Activated CD8-positive, alpha-beta memory T cell treated with anti-CD3 and anti-CD28 coated beads for 4 hours (primary cell): ENCODE measurements at places on chromosomes 7 and 10.
A peak's percentile ranks its signal among the peaks of the same experiment; 100 is the strongest.

GRCh38 chr10:123241391-123242141 is 87.4 kb downstream of the BUB3 start:
- DNase-seq, result no peak

DNA sequence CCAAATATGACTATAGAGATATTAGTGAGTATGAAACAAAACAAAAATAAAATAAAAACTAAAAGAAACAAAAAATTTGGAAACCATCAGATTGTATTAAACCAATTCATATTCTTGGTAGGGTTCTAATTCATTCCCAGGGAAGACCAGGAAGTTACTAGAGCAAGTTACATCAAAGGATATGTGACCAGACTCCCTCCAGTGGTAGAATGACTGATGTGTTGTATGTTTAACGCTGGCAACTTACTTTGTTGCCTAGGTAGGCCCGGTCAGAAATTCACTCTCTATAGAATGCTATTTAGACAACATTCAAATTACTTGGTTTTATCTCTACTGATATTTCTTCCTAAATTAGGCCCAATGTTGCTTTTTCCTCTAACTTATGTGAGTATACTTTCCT is 5.2 kb downstream of the PHYHIPL start:
- no peak for DNase-seq

DNA sequence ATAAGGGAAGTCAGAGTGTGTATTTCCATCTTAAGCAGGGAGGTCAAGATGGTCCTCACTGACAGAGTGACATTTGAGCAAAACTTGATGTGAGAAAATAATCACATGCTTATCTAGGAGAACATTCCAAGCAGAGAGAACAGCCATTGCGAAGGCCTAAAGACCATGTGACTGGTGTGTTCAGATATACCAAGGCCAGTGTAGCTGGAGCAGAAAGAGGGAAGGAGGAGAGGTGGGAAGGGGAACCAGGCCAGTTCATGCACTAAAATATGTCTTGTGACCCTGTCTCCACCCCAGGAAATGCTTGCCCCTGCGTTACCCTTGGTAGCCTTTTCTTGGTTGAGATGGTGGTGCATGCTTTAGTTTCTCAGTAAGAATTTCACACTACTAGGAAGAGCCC is 77.4 kb downstream of the CACNB2 start:
- no peak for DNase-seq

DNA sequence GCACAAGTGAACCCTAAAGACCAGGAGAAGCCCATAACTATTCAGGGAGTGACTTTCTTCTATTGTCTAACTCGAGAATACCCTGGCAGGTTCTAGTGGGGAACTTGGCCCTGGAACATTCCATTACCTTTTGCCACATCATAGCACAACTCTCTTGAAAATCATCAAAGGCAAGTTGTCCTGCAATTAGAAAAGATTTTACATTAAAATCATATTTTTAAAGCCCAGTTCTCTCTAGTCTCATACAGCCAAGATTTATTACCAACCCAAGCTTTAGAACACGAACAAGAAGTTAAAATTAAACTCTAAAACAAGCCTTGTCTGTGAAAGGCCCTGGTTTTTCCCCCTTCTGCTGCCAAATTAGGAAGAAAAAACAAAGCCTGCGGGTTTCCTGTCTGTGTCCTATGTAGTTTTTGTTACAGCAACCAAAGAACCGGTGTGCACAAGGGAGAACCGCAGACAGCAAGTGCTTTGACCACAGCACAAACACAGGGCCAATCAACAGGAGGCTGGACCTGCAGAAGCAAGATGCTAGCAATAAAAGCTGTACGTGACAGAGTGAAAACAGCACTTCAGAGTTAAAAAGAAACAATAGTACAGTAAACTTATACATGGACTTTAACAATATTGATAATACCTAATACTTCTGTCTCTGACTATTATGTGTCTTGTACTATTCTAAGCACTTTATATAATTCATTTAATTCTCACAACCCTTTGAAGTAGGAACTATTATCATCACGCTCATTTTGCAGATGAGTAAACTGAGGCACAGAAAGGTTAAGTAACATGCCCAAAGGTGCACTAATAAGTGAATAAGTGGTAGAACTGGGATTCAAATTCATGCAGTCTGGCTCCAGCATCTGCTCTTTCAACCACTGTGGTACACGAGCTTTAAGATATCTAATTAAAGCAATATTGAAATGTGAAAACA is 65.8 kb downstream of the STK17A start:
- DNase-seq, result peak; percentile 34

GRCh38 chr10:31133251-31133791 is 101.7 kb upstream of the ZNF438 start:
- DNase-seq, result no peak

GRCh38 chr7:157408258-157409101 is 71.7 kb downstream of the DNAJB6 start:
- DNase-seq, result no peak

GRCh38 chr10:71031603-71032002 is 143.2 kb upstream of the PCBD1 start:
- no peak for DNase-seq

DNA sequence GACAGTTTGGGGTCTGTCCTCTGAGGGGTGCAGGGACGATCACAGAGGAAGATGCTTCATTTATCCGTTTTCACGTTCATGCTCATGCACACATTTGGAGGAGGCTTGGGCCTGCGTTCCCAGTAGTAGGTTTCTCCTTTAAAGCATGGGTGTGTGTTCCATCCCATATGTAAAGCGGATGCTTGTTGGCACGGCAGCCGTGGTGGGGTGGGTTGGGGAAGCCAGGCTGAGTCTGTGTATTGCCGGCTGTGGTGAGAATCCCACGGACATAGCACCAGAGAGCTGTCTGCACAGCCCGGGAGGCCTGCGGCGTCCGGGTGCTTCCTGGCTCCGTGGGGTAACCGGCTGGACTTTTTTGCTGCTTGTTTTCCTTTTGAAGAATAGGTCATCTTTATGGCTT is 440 bp downstream of the JAKMIP3 start:
- no peak for DNase-seq

DNA sequence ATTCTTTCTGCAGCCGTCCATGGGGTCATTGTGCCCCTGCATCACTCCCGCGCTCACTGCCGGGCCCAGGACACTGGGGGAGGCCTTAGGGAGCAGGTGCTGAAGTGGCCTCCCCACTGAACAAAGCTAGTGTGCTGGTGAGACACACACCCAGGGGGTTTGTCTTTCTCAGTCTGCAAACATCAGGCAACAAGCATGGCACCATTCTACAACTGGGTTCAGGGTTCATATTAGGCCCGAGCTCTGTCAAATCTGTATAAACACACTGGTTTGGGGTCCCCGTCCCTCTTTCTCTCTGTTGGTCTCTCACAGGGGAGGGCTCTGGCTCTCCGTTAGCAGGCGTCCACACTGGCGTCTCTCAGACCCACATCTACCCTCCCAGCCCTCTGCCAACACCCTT is 11.1 kb upstream of the PPP2R2D start:
- no peak for DNase-seq

GRCh38 chr10:90286941-90287340 is 570.9 kb downstream of the HTR7 start:
- no peak for DNase-seq

- no peak for DNase-seq
Measured at GRCh38 chr7:139777133-139777891, 486 bp downstream of the HIPK2 start.

GRCh38 chr10:92102601-92103213 is 179.1 kb downstream of the BTAF1 start:
- DNase-seq, result no peak
